ENCODE measurements at places on chromosomes 1 and 21.
A peak's percentile ranks its signal among the peaks of the same experiment; 100 is the strongest.

DNA sequence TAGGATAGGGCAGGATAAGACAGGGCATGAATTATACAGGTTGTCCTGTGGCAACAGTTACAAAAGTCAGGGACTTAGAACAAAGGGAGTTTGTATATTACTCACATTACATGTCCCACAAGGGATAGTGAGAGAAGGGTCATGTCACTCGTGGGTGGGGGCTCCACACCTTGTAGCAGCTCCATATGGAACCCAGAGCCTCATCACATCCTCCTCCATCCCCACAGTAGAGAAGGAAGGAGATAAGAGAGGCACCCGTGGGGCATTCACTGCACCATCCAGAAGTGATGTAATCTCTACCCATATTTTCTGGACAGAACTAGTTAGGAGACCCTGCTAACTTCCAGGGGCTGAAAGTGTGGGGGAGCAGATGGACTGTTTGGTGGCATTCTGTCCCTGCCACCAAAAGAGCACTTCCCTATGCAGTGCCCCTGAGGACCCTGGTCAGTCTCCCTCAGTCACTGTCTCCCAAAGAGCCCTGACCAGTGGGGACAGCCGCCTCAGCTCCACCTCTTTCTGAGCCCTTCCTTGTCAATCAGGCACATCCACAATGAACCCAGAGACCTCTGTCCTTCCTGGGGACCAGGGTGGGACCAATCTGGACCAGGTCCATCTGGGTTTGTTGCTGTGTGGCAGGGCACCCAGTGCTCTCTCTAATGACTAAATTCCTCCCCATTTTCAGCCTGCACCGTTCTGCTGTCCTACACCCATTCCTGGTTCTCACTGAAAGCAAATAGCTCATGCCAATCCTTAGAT is 154.8 kb upstream of the ETV3 start:
- no peak for DNase-seq

- no peak for DNase-seq
These were observed 1.3 kb downstream of the EDN2 start for GRCh38 chr1:41483001-41483850.

DNA sequence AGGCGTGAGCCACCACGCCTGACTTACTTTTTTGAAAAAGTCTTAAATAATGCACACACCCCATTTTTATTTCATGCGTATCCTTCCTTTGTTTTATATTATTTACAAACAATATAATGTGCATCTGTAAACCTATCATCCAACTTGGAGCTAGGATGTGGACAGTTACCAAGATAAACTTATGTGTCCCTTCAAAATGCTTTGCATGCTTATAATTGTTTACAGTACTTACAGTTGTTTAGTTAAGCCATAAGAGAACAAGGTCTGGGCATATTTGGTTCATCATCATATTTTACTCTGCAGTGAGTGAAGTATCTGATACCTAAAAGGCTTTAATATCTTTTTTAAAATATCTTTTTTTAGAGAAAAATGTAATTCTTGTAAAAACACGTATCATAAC is 16.1 kb upstream of the HMGN1 start:
- DNase-seq, result no peak

GRCh38 chr1:2134266-2134620 is 60.3 kb downstream of the FAAP20 start:
- DNase-seq, result no peak

DNA sequence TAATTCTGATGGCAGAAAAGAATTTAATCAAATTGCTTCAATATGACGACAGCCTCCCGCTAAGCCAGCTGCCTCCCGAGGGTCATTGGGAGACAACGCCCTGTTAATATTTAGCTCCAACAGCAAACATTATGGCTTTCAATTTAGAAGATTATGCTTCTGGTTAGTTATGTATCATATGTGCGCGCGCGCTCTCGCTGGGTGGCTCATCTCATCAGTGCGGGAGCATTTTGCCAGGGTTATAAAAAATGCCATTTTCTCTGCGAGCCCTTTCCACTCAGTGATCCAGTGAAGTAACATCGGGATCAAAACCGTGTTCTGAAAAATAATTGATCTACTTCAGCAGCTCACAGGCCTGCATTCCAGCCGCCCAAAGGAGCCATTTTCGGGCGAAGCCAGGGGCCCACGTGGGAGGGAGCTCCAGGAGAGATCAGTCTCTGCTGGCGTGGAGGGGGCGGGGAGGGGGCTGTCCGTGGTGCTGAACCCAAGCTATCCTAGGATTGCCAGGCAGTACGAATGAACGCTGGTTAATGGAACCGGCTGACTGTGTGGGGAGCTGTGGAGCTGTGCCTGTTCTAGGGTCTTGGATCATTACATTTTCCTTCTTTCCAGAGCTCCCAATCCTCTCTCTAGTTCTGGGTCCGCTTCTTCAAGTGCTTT is 219.1 kb upstream of the ZC3H12A start:
- no peak for DNase-seq

DNA sequence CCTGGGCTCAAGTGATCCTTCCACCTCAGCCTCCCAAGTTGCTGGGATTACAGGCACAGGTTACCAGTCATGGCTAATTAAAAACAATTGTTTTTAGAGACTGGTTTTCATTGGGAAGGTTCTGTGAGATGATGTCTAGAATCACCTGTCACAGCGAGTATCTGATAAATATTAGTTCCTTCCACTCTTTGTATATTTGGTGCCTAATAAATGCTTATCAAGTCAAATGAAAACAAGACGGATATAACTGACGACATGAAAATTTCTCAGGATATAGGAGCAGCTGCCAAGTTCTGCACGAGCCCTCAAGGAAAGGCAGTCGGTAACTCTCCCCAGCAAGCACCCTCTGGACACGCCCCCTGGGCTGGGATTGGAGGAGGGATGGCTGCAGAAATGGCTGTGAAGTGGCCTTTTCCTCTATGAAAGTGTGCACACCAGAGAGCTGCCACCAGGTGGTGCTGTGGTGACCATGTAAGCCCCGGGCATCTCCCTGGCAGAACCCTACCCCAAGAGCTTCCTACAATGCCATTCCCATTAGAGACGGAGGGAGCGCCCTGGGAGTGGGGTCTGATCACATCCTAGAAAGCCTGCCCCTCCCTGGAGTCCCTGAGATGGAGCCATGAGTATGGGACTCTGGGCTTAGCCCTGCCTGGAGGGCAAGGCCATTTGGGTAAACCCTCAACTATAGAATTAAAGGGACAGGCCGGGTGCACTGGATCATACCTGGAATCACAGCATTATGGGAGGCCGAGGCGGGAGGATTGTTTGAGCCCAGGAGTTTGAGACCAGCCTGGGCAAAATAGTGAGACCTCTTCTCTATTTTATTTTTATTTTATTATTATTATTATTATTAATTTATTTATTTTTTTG is 50.9 kb downstream of the HTR6 start:
- DNase-seq, result peak; percentile 62

- no peak for DNase-seq
These were observed 61.5 kb upstream of the SELENON start for GRCh38 chr1:25738499-25738898.

- no peak for DNase-seq
These were observed 61.0 kb upstream of the ATP1A1 start for GRCh38 chr1:116311756-116312680.

DNA sequence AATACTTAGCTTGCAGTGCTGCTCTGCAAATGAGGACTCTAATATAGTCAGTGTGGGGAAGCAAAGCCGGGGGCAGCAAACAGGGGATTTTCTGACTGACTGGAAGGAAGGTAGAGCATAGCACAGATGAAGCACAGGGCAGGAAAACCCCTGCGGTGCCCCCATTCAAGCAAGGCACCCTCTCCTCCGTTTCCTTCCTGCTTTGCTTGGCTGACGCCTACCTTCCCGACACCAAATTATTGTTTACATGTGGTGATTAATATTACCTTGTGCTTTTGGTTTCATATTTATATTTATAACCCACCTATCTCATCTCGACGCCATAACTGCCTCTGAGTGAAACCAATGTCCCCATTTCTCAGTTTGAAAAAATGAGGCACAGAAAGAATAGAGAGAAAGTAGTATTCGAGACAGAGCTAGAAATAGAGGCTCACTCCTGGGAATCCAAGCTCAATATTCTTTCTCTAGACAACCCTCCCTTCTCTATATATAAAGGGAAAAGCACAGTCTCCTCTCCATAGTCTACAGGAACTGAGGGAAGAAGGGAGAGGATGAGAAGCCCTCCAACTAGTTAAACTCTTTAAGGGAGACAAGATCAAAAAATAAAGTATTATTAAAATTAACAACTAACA is 41.3 kb downstream of the PIK3C2B start:
- DNase-seq, result no peak

GRCh38 chr1:165841582-165842017 is 14.2 kb downstream of the UCK2 start:
- DNase-seq, result no peak

DNA sequence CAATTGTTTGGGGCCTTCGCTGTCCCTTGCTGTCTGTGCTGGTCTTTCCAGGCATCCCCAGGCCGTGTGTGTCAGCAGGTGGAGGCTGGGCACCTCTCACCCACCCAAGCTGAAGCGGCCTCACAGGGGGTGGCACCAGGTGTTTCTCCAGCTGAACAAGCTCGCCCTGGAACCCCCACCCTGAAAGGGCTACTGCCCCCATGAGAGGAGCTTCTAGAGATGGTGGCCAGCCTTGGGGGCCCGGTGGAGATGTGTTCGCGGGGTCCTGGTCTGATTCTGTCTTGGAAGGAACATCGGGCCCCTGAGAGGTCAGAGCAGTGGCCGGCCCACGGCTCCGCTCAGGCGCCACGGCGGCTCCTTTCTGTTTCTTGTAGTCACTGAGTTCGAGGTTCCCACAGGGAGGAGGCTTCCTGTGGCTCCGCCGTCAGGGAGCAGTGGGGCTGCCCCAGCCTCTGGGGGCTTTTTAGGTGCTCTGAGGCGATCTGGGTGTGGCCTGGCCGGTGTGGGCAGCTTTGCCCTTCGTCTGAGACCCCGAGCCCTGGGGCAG is 46.9 kb downstream of the SKI start:
- DNase-seq, result no peak

DNA sequence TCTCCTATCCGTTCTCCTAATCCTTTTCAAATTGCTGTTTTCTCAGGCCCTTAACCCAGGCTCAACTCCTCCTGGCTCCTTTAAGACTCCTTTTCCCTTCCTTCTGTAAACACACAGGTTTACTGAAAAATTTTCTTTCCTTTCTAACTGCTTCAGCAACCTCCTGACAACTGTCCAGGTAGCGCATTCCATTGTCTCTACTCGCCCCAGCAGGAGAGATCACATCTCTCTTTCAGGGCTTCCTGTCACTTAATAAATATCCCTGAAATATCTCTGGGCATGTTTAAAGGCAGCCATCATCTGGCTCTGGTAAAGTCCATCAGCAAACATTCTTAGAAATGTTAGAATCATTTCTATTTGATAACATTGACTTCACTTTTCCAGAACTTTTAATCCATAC is 211.2 kb upstream of the PTBP2 start:
- DNase-seq, result no peak

GRCh38 chr1:81666586-81666985 is 134.1 kb upstream of the ADGRL2 start:
- DNase-seq, result no peak

DNA sequence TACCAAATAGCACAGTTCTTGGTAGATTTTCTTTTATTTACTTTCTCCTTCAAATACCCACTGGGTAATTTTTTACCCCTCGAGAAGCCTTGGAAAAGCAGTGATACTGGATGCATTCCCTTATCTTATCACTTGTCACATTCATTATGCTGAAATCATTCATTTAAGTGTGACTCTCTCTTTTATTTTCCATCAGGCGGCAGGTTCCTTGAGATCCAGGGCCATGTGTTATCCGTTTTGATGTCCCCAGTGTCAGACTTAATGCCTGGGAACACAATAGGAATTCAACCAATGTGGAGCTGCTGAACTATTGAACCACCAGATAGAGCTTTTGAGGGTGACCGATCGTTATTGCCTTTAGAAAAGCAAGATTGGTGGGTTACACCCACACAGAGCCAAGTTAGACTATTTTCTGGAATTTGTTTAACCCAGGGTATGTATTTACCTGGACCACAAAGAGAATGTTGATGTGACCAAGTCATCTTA is 51.5 kb upstream of the ATP5PO start:
- no peak for DNase-seq

- no peak for DNase-seq
These were observed 207.8 kb downstream of the SIPA1L2 start for GRCh38 chr1:232422098-232422497.

DNA sequence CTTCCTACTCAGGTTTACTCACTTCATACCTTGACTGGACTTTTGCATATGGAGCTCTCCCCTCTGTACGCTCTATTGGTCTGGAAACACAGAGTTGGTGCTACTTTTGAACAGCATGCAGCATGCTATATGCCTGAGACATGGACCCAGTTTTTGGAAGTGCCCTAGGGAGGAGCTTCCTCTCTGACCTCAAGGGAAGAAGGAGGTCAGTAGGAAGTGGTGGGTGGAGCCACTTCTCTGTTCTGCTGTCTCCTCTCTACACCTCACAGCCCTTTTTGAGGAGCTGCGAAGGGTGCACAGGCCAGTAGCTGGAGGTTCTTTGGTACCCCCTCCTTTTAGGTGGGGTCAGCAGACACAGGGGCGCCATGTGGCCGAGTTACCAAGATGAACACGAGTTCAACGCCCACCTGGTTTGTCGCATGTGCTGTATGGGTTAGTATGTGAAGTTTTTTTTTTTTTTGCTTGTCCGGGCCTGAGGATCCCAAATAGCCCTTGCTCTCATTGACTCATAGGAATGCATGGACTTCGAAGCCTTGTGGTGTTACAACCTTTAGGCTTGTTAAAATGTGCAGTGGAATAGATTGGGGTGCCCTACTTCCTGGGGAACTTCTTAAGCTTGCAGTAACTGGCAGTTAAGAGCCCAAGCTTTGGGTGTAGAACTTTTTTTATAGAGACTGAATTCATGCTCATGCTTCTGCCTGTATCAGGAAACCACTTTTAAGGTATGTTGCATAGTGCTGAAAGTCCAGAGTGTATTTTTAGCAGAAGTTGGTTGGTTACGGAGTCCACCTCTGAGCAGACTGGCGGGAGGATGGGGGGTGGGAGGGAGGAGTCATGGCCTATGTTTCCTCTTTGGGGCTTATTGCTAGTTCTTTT is 10.7 kb downstream of the MACF1 start:
- no peak for DNase-seq

GRCh38 chr1:22851517-22851916 is 121.1 kb downstream of the LACTBL1 start:
- DNase-seq, result no peak

DNA sequence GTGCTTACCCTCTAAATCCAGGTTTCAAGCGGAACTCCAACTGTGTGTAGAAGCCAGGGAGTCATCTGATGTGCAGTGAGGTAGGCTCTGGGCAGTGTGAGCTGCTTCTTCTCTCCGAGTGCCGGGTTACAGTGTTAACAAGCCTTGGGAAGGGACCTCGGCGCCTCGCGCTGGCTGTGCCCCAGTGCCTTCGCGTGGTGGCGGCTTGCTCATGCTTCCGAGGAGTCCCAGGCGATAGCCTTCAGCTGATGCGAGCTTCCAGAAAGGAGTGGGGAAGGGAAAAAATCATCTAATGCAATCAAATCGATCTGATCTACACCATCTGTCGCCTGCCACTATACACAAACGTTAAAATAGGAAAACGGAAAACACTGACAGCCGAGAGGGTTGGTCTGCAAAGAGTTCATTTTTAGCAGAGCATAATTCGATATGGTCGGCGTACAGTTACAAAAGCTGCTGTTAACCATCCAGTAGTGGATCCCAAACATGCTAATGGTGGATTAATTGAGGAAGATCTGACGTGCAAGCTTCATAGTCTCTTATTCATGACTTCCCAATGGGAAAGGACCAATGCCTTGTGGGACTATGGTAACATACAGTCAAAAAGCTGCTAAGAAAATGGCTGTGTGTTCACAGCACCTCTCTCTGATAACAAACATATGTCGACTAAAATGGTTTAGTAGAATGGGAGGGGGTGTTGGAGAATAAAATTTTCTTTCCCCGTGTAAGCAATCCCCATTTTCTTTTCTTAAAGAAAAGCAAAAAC is 128.7 kb upstream of the DPYD start:
- DNase-seq, result no peak
